ENCODE measurements at places on chromosomes 11 and 22. TPM values are rescaled to one million over a fixed set of nuclear protein-coding genes. Genes with fewer than 3 reads are reported as not detected.

HBG2 gene
- total RNA-seq: 6.5 TPM

B4GALNT4 gene
- total RNA-seq: 97.8 TPM

BTBD10 gene
- total RNA-seq: 18.6 TPM

GRCh38 chr11:125433454-125434121 is 62.5 kb downstream of the FEZ1 start:
- peaks cover 39% of the 10 kb centered on the region for H3K4me1 ChIP-seq
- H3K4me3 ChIP-seq: no peak overlapping the region
- H3K27me3 ChIP-seq: no peaks in the 10 kb centered on the region
- 0 out of 2 replicates have a peak overlapping the region, but pooled peaks have one; percentile 51 for H3K27ac ChIP-seq
- DNase-seq: peak; percentile 77

DNA sequence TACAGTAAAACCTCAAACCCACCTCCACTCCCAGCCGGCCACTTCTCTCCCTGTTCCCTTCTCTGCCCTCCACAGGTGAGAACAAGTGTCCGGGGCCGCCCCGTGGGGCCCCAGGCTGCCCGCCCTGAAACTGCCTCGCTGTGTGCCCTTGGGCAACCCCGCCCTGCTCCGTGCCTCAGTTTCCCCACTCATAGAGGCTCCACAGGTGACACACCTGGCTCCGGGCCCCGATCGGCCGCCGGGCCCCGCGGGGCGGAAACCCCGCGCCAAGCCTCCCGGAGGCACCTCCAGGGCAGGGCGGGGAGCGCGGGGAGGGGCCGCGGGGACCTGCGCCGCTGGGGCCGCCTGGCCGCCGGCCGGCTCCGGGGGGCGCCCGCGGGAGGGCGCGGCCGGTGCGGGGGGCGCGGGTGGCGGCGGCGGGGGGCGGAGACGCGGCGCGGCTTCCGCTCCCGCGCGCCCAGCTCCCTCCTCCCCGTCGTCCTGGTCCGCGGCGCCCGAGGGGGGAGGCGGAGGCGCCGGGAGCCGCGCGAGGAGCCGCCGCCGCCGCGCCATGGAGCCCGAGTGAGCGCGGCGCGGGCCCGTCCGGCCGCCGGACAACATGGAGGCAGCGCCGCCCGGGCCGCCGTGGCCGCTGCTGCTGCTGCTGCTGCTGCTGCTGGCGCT is at the start of gene LRP5:
LRP5 (plus strand) TSS at position 475 of the 663 bp plus-strand sequence; CDS start at position 599, 124 bp downstream.
- H3K4me3 ChIP-seq: peak within 1 kb of the TSS; percentile 88
- peak within 1 kb of the TSS; percentile 97 for H3K27ac ChIP-seq
- peaks cover 48% of the 10 kb centered on the region for H3K4me1 ChIP-seq

DNA sequence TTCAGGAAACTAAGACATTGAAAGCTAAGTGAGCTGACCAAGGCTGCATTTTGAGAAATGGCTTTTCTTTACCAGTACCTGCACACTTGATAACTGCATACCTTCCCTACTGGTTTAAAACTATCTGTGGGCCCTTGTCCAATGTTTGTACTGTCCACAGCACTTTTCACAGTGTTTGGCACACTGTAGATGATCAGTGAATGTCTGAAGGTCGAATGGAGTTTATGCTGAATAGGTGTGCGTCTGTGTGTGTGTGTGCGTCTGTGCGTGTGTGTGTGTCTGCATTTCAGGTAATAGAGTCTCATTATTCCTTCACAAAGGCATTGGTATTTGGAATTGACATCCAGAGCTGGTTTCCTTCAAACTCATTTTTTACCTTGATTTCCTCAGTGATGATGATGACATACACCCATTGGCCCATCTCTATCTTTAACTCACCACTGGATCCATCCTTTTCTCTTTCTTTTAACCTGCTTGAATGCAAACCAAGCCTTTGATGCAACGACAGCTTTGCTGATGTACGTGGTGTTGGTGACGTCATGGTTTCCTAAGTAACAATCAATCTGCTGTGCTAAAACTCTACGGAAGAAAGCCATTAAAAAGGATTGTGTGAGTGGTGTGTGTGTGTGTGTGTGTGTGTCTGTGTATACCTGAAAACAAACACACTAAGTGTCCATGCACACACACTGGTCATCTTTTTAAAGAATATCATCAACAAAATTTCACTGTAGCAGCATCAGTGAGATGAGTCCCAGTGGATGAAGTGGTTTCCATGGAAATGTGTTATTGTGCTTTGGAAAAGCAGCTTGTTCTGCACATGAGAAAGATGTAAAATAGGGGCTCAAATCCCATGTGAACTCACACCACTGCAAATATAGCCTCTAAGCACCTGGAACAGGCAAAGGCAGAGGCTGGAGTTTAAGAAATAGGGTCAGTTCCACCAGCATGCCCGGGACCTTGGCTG is 490.2 kb upstream of the B3GAT1 start:
- H3K4me1 ChIP-seq: peaks cover 7% of the 10 kb centered on the region
- H3K4me3 ChIP-seq: no peak overlapping the region
- peaks cover 4% of the 10 kb centered on the region for H3K27me3 ChIP-seq
- 0 out of 2 replicates have a peak, but pooled peaks cover 5% of the 10 kb centered on the region for H3K36me3 ChIP-seq

- H3K4me1 ChIP-seq: no peaks in the 10 kb centered on the region
- no peaks in the 10 kb centered on the region for H3K27me3 ChIP-seq
- no peak for DNase-seq
- peaks cover 22% of the 10 kb centered on the region for H3K36me3 ChIP-seq
Measured at GRCh38 chr11:126231725-126232459, 20.3 kb downstream of the FAM118B start.

DNA sequence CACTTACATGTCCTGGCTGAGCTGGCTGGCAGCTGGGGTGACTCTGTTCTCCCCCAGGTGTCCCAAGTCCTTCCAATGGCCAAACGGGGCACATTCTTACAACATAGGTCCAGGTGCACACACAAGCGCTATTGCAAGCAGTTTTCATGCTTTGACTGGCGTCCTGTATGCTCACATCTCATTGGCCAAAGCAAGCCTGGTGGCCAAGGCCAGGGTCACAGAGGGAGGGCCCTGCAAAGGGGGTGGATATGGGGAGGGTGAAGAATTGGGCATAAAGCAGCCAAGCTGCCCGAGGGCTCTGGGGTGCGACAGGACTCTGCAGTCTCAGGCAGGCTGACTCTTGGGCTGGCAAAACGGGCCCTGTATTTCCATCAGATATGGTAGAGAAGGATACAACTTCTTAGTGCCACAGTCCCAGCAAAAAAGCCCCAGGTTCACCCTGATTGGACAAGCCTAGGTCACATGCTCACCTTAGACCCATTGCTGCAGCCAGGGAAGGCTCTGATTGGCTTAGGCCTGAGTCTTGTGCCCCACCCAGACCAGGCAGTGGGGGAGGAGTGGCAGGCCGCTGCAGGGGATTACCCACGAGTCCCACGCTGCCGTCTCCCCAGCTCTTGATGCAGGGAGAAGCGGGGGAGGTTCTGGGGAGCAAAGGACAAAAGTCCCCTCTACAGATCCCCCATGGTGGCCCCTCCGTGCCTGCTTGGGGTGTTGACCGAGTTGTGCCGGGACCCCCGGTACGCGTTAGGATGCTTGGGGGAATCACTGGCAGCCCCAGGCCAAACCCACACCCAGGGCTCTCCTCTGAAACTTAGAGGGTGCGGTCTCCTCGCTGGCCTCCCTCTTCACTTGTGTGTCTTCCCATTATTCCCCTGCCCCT is 110.8 kb downstream of the ARHGAP8 start:
- H3K27me3 ChIP-seq: no peaks in the 10 kb centered on the region
- H3K36me3 ChIP-seq: peaks cover 8% of the 10 kb centered on the region
- H3K4me1 ChIP-seq: 0 out of 2 replicates have a peak, but pooled peaks cover 3% of the 10 kb centered on the region
- H3K27ac ChIP-seq: no peak overlapping the region
- DNase-seq: peak; percentile 32
- no peak overlapping the region for H3K4me3 ChIP-seq

- peaks cover 19% of the 10 kb centered on the region for H3K4me1 ChIP-seq
- peaks cover 8% of the 10 kb centered on the region for H3K36me3 ChIP-seq
- H3K27me3 ChIP-seq: no peaks in the 10 kb centered on the region
- DNase-seq: no peak
Measured at GRCh38 chr11:88434333-88434976, 96.9 kb upstream of the CTSC start.

DNA sequence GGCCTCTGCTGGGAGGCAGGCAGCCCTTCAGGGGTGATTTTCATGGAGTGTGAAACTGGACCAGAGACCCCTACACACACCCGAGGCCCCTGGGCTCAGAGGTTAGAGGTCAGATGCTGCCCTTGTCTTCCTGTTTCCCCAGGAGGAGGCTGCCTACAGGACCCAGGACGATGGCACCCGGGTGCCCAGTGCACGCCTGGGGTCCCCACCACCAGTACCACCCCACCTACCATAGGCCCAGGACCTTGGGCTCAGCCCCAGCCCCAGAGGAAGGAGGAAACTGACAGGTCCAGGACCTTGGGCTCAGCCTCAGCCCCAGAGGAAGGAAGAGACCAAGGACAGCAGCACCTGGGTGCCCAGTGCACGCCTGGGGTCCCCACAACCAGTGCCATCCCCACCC is 79.2 kb downstream of the BRD1 start:
- H3K27me3 ChIP-seq: peaks cover 17% of the 10 kb centered on the region
- no peak for DNase-seq
- 0 out of 2 replicates have a peak, but pooled peaks cover 3% of the 10 kb centered on the region for H3K4me1 ChIP-seq
- H3K36me3 ChIP-seq: peaks cover 24% of the 10 kb centered on the region
- H3K4me3 ChIP-seq: no peak overlapping the region
- no peak overlapping the region for H3K27ac ChIP-seq

DNA sequence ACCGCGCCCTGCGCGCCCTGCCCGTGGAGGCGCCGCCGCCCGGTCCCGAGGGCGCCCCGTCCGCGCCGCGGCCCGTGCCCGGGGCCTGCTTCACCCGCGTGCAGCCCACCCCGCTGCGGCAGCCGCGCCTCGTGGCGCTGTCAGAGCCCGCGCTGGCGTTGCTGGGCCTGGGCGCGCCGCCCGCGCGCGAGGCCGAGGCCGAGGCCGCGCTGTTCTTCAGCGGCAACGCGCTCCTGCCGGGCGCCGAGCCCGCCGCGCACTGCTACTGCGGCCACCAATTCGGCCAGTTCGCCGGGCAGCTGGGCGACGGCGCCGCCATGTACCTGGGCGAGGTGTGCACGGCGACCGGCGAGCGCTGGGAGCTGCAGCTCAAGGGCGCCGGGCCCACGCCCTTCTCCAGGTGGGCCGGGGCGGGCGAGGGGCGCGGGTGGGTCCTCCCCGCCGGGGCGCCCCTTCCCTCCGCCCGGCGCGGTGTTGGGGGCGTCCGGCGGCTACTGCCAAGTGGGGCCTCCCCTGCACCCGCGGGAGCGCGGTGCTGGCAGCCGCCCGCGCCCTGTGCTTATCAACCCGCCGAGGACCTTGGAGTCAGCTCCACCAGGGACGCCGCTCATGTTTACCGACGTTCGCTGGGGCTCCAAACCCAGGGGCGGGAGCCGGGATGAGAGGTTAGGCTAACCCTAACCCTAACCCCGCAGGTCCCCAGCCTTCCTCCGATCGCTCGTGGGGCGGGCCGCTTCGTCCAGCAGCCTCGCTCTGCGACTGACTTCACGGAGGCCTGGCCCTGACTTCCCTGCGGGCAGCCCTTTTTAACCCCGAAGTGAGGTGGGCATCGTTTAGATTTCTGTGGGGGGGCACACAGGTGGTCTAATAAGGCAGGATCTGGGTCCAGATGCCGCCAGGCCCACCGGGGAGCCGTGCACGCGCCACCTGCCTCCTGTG is 649 bp downstream of the SELENOO start:
- DNase-seq: no peak
- H3K27me3 ChIP-seq: no peaks in the 10 kb centered on the region
- peaks cover 12% of the 10 kb centered on the region for H3K4me1 ChIP-seq
- no peak overlapping the region for H3K27ac ChIP-seq

DNA sequence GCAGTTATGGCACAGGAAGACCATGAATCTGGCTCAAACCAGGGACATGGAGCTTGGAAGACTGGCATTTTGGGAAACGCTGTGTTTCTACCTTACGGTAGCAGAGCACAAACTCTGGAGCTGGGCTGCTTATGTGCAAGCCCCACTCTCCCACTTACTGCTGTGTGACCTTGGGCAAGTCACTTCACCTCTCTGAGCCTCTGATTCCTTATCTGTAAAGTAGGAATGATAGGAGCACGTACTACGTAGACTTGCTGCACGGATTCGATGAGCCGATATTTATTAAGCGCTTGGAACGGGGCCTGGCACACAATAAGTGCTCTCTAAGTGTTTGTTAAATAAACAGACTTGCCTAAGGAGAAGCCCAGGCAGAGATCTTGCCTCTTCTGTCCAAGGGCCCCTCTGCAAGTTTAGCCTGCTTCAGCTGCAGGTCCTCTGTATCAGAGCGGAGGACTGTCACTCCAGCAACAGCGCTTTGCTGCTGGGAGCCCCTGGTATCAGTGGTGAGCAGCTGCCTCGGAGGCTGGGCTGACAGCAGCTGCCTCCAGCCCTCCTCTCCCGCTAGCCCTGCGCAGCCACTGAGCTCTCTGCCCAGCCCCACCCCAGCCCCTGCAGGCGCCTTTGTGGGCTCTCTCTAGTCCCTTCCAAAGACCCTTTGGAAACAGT is 96.9 kb upstream of the ANO1 start:
- no peak overlapping the region for H3K27ac ChIP-seq
- no peak overlapping the region for H3K4me3 ChIP-seq
- H3K27me3 ChIP-seq: peaks cover 31% of the 10 kb centered on the region
- no peak for DNase-seq

DNA sequence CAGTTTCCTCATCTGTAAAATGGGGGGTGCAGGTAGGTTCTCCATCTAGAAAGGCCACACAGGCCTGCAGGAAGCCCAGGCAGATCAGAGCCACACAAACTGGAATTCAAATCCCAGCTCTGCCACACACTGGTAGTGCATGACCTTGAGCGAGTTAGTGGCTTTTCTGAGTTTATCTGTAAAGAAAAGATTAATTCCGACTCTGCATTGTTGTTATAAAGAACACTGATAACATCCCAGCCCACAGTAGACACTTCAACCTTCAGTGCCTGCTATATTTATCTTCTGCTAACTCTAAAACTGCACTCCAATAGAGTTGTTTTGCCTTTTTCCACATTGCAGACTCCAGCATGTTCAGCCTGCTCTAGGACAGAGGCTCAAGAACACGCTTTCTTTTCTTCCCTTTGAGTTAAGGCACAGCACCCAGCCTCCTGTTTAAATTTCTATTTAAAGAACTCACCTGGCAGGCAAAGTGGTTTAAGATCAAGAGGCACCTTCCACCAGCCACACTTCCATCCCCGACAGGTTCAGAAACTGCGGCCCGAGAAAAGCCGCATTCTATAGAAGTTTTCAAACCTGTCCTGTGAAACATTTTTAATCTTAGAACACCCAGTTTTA is 133.9 kb downstream of the PLEKHA7 start:
- H3K4me1 ChIP-seq: peaks cover 43% of the 10 kb centered on the region
- no peak for DNase-seq

DNA sequence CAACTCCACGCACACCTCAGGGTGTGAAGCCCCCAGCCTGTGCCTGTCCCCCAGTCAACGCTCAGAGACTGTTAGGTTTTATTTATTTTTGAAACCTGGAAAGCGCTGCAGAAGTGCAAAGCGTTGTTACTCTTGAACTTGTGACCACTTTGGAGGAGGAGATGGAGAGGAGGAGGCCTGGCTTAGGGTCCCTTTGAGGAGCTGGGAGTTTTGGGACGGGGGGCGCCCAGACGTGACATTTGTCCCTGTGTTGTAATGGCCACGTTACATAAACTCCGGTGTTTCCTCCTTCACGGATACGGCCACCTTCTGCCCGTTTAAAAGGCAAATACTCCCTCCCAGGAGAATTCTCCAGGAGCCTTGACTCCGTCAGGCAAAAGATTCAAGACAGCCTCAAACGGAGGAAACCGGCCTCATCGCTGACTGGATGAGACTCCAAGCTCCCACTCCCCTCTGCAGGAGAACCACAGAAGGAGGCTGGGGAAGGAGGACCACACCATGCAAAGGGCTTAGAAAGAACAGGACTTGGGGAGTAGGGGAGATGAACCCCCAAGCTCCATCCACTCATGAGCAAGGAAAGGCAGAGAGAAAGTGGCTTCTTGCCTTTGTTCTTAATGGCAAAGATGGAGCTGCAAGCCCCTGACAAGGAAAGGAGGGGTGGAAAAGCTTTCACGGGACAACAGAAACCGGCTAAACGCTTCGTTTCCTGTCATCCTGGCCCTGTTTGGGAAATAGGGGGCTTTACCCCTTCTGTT is 630 bp downstream of the PIK3IP1 start:
- no peaks in the 10 kb centered on the region for H3K36me3 ChIP-seq
- no peak for DNase-seq
- peaks cover 26% of the 10 kb centered on the region for H3K4me1 ChIP-seq
- H3K4me3 ChIP-seq: peak overlapping the region; percentile 71
- peaks cover 25% of the 10 kb centered on the region for H3K27me3 ChIP-seq

Measured in WTC11 (cell line).